CD14-positive monocyte (primary cell): ENCODE measurements at places on chromosomes 16 and 17. TPM values are rescaled to one million over a fixed set of nuclear protein-coding genes. Genes with fewer than 3 reads are reported as not detected.

The PDILT gene
- polyA plus RNA-seq = not detected

The TVP23A gene
- polyA plus RNA-seq = 0.08 and 0.17 TPM in 2 replicates

The RILP gene
- polyA plus RNA-seq = 49.5 TPM

The UTS2R gene
- not detected in 2 replicates for polyA plus RNA-seq

The NPIPB6 gene
- 0.31 and 0.89 TPM in 2 replicates for polyA plus RNA-seq

The GAS7 gene
- 53.1 TPM for polyA plus RNA-seq

The AMZ2 gene
- 67.6 TPM for polyA plus RNA-seq
